ENCODE measurements at places on chromosomes 3 and 15. TPM values are rescaled to one million over a fixed set of nuclear protein-coding genes. Genes with fewer than 3 reads are reported as not detected.

- DNase-seq = no peak
- no peaks in the 10 kb centered on the region for H3K36me3 ChIP-seq
- H3K27me3 ChIP-seq = no peaks in the 10 kb centered on the region
Measured at GRCh38 chr15:97259943-97260342, 700.6 kb upstream of the ARRDC4 start.

ADAMTS9 gene
- 4.8 TPM for total RNA-seq

SYNPR gene
- not detected for total RNA-seq

DNA sequence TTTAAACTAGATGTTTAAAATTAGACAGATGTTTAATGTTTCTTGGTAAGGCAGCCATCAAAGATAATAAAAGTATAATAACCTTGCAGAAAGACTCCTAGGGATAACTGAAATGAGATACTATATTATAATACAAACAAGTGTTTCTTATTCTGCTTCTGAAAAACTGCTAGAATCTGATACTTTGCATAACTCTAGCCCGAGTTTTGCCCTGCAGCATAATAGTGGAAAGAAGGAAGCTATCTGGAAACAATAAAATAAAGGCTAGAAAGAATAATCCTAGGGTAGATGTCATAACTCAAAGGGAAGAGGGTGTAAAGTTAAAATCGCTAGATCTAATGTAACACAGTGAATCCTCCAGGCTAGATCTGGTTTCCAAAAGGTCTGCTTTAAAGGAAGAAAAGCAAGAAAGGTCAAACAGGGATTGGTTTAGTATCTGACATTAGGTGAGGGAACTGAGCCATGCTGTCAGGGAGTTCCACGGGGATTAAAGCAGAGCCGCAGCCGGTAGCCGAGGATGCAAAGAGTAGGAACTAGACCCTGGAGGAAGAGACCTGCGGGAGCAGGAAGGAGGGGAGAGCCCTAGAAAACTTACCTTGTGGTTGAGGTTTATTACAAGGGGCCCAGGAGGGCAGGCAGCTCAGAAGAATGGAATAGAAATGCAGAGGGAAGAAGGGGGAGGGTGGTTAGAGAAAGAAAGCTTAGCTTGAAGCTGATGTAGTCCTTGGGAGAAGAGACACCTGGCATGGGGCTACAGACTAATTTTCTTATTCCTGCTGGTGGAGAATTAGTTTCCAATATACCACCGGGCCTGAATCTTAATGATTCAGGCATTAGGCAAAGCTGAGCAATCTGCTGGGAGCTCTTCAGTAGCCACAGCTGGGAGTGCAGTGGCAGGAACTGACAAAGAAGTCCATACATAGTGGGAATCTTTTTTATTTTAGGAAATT, 46.1 kb upstream of the TUSC7 start:
- no peak for DNase-seq
- H3K36me3 ChIP-seq = no peaks in the 10 kb centered on the region
- H3K4me3 ChIP-seq = no peak overlapping the region
- H3K27ac ChIP-seq = no peak overlapping the region
- no peaks in the 10 kb centered on the region for H3K27me3 ChIP-seq
- H3K4me1 ChIP-seq = no peaks in the 10 kb centered on the region

C3orf70 gene
- 0.67 TPM for total RNA-seq

- DNase-seq = no peak
- H3K36me3 ChIP-seq = no peaks in the 10 kb centered on the region
- H3K27ac ChIP-seq = no peak overlapping the region
- H3K4me3 ChIP-seq = no peak overlapping the region
- no peaks in the 10 kb centered on the region for H3K4me1 ChIP-seq
- no peaks in the 10 kb centered on the region for H3K27me3 ChIP-seq
Measured at GRCh38 chr3:53646723-53647122, 152.3 kb downstream of the CACNA1D start.

- H3K4me3 ChIP-seq = no peak overlapping the region
- no peak for DNase-seq
- no peaks in the 10 kb centered on the region for H3K4me1 ChIP-seq
- no peaks in the 10 kb centered on the region for H3K27me3 ChIP-seq
- no peaks in the 10 kb centered on the region for H3K36me3 ChIP-seq
Measured at GRCh38 chr3:109430911-109431563, 93.7 kb upstream of the DPPA4 start.

DNA sequence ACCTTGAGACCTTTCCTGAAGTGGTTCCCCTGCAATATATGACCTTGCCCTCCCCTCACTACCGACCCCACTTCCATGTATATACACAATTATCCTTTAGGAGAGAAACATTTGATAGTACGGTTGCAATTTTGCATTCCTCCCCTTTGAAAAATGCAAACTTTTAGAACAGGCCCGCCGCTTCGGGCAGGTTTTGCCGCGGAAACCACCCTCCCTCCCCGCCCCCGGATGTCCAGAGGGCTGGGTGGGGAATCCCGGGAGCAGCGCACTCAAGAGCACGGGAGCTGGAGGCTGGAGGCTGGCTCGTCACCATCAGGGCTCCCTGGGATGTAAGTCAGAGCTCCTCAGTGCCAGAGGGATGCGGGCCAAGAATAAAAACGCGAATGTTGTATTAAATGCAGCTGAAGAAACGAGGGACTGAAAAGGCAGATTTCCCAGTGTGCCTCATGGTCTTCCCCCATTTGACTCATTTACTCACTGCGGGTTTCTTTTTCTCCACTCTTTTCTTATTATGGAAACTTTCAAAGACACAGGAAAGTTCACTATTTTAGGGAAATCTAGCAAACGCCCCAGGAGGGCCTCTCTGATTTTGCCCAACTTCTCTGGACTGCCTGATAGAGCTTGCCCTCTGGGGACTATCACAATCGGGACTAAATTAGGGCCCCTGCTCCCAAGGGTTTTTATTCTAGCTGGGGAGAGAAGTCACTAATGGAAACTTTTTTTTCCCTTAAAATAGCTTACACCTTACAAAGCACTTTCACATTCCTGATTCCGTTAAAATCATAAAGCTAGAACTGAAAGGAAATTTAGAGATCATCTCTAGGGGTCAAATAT, 2.9 kb upstream of the USP3 start:
- no peaks in the 10 kb centered on the region for H3K36me3 ChIP-seq
- peaks cover 26% of the 10 kb centered on the region for H3K4me1 ChIP-seq
- H3K4me3 ChIP-seq = peak overlapping the region; percentile 19
- H3K27me3 ChIP-seq = no peaks in the 10 kb centered on the region
- peak overlapping the region; percentile 96 for H3K27ac ChIP-seq

GOLGA6L7 gene
- not detected for total RNA-seq

- no peaks in the 10 kb centered on the region for H3K36me3 ChIP-seq
- no peaks in the 10 kb centered on the region for H3K4me1 ChIP-seq
- no peak overlapping the region for H3K4me3 ChIP-seq
- no peak overlapping the region for H3K27ac ChIP-seq
Measured at GRCh38 chr3:45042162-45042561, 16.1 kb downstream of the CLEC3B start.

DNA sequence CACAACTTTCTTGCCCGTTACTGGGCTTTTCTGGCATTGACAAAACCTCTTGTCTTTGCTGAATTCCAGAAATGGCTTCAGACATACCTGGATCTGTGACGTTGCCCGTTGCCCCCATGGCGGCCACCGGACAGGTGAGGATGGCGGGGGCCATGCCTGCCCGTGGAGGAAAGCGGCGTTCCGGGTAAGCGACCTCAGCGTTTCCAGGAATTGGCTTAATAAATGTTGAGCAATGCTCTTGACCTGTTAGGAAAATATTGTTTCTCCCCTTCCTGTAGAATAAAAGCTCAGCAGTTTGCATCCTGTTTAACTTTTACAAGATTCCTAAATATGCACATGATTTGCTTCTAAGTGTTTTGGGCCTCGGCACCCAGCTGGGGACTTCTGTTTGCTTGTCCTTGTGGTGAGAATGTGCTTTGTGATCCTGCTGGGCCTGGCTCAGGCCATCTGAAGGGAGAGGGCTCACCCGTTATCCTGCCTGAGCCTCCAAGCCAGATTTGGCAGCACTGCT, 46.7 kb downstream of the ARNT2 start:
- H3K27ac ChIP-seq = no peak overlapping the region
- H3K4me1 ChIP-seq = no peaks in the 10 kb centered on the region
- no peak for DNase-seq
- no peak overlapping the region for H3K4me3 ChIP-seq
